Activated B cell treated with CpG ODN at 0.5 μM for 24 hours (primary cell): ENCODE measurements at places on chromosomes 12 and 14. TPM values are rescaled to one million over a fixed set of nuclear protein-coding genes. Genes with fewer than 3 reads are reported as not detected.
A peak's percentile ranks its signal among the peaks of the same experiment; 100 is the strongest.

The OR6C2 gene
- not detected in 2 replicates for total RNA-seq

The OASL gene
- 0.86 and 1.4 TPM in 2 replicates for total RNA-seq

The NACA gene
- total RNA-seq, result 1,104 and 1,342 TPM in 2 replicates

The POTEG gene
- total RNA-seq, result not detected in 2 replicates

The ST8SIA1 gene
- total RNA-seq, result 0.31 TPM in 1 of 2 replicates, not detected in the other

The DAO gene
- not detected in 2 replicates for total RNA-seq

The CLEC9A gene
- total RNA-seq, result not detected in 2 replicates

The NYNRIN gene
- total RNA-seq, result 0.02 and 0.04 TPM in 2 replicates

The PLXNC1 gene
- total RNA-seq, result 27.0 and 30.9 TPM in 2 replicates

The TSPAN19 gene
- total RNA-seq, result not detected in 2 replicates

The KRT6C gene
- not detected in 2 replicates for total RNA-seq

The RNF212B gene
- not detected in 2 replicates for total RNA-seq

The DDN gene
- total RNA-seq, result 0.20 and 0.44 TPM in 2 replicates

The OR11H7 gene
- total RNA-seq, result not detected in 2 replicates

The ATL1 gene
- 0.49 and 1.4 TPM in 2 replicates for total RNA-seq

The XRCC3 gene
- 23.5 and 26.0 TPM in 2 replicates for total RNA-seq

GRCh38 chr14:62491146-62491545 is 554.1 kb downstream of the KCNH5 start:
- no peak for DNase-seq

DNA sequence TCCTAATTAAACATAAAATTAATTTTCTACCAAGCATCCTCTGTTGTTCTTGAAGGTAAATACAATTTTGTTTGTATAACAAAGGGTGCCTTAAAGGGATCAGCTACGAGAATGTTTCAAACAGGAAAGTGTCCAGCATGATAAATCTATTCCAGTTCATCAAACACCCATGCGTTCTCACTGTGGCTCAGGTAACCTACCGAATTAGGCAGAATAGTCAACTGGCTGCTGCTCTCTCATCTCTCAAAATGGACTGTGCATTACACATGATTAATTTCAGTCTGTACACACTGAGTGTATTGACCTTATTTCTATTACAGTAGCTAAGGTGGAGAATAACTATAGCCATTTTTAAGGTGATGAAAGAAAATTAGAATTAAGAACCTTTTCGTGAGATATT is 127.5 kb upstream of the RMST start:
- DNase-seq, result no peak

GRCh38 chr12:71684081-71684480 is 1.8 kb upstream of the TMEM19 start:
- DNase-seq, result no peak

GRCh38 chr14:95055318-95055717 is 102.0 kb downstream of the DICER1 start:
- no peak for DNase-seq

DNA sequence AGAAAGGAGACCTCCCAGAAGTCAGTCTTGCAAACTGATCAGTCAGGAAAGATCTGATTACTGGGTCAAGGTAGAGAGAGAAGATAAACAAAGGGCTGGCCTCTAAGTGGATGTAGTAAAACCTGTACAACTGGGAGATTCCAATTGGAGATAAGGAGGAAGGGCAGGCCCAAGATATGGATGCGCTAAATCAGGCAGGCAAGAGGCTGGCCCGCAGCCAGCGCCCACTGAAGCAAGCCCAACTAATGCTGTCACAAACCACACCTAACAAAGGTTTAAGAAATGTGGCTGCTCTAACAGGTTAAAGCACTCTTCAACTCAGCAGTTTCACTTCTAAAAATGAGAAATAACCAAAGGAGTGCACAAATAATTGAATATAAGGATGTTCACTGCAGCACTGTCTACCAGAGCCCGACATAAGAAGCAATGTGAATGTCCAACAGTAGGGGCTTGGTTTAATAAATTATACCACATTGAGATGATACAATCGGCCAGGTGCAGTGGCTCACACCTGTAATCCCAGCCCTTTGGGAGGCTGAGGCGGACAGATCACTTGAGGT is 4.7 kb downstream of the GLTP start:
- DNase-seq, result no peak

DNA sequence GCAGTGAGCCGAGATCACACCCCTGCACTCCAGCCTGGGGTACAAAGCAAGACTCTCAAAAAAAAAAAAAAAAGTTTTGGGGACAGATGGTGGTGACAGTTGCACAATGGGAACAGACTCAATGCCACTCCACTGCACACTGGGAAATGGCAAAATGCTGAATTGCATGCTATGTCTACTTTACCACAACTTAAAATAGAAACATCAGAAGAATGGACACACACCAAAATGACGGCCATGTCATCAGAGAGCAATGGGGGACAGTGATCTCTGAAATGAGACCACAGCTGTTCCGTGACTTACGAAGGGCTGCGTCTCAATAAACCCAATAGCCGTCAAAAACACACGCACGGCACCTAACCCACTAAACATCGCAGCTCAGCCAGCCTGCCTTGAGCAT is 13.7 kb downstream of the DDX54 start:
- DNase-seq, result no peak

DNA sequence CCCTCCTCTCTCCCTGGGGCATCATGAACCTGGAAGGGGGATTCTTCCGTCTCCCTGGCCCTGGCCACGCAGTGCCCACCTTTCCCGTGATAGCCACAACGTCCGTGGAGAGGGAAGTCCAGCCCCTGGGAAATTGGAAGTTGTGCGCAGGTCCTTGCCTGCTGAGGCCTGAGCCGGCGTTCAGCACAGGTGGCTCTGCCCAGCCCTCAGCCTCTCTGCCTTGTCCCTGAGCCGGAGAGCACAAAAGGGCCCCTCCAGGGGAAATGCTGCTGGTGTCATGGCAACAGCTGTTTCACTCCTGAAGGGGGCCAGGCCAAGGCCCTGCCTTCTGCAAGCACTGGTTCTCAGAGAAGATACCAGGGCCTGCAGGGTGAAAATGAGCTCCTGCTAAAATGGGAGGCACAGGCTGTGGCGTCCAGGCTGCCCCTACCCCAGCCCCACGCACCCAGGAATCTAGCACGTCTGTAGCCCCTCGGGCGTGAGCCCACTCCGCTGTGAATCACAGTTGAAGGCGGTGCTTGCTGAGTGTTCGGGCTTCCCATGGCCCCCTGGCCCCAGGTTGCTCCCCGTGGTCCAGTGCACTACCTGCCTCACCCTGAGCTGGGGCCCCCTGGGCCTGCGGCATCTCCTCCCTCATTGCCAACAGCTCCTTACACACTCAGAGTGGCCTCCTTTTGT is 149.4 kb downstream of the ADGRD1 start:
- peak; percentile 10 for DNase-seq

GRCh38 chr14:104175811-104176210 is 37.4 kb downstream of the KIF26A start:
- no peak for DNase-seq

DNA sequence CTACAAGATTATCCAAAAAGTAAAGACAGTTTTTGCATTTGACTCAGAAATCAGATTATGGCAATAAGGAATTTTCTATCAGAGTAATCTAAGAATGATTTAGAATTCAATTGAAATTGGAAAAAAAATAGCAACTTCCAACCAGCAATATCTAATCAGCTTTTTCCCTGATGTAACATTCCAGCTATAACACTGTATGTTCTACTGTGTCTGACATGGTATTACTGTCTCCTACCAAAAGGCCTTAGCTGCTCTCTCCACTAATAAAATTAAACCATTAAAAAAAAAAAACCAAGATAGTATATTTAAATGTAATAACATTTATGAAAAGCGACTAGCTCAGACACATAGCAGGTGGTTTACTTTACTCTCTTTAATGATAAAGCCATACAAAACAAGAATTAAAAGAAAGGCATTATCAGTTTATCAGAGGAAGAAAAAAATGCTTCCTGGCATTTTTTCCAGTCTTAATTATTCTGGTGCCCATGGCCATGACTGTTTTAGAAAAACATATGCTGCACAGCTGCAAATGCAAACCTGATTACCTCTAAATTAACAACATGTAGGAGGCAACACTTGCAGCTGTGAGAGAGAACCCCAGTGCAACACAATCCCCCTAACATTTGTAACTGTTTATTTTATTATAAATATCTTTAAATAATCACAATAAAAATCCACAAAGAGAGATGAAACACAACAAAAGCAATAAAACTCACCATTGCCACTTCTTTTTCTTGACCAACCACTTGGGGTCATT is 28.8 kb downstream of the PHLDA1 start:
- no peak for DNase-seq

DNA sequence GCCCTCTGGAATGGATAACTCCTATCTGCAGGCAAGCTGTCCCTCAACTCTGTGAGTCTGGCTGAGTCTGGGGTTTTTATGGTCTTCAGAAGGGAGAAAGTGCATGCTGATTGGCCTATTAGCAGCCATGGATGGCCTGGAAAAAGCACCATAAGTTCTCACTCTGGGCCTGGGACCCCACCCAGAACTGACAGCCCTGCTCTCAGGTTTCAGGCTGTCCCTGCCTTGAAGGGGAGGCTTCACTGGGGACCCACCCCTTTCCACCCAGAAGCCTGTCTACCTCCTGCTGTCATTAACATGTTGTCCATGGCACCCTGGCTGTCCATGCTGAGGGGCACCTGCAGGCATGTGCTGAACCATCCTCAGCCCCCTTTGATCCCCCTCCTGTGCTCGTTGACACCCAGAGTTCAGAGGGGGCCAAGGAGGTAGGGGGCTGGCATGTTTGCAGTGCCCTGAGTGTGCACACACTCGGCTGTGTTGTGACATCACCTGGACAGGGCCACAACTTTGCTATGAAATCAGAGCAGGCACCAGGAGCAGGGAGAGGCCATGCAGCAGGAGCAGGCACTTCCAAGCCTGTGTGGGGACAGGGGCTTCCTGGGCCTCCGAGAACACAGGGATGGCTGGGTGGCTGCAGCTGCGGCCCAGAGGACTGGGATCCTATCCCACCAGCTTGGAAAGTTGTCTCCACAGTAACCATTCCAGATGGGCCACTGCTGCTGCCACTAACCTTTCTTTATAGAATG is 84.7 kb downstream of the ACSS3 start:
- DNase-seq, result no peak

DNA sequence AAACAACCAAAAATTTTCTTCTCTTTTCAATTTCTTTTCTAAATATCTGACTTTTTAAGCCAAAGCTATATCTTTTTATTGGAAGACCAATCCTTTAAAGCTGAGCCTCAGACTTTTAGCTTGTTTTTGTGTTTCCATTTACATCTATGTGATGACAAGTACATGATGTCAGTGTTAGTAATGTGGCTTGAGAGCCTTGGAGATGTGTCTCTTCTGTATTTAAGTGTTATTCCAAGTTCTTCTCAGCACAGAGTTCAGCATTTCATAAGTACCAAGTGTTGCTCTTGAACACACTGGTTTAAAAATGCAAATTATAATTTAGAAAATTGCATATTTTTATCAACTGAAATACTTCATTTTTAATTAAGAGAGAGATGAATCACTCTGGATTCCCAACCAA is 948.9 kb upstream of the FLRT2 start:
- DNase-seq, result no peak

DNA sequence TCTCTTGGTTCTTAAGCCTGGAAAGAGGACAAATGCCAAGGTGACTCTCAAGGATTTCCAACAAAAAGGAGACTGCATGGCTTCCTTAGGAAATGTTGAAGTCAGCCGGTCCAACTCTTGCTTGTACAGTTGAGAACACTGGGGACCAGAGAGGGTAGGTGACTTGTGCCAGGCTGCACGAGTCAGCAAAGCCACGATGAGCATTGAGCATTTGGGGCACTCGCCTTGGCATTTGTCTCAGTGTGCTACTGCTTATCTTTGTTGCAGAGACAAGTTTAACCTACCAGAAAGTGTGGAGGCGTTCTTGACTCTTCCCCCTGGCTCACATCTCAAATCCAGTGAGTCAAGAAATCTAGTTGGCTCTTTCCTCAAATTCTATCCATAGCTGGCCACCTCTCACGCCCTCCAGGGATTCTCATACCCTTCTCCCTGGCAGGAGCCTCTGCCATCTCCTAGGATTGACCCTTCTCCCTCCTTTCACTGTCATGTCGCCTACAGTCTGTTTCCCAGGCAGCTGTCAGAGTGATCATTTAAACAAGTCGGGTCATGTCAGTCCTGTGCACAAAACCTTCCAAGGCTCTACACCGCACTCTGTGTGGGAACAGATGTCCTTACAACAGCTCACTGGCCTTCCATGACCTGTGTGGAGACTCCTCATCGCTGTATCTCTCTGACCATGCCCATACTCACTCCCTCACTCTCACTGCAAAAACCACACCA is 17.2 kb upstream of the KRT83 start:
- no peak for DNase-seq

- DNase-seq, result no peak
These were observed 94.2 kb downstream of the GRIP1 start for GRCh38 chr12:66584673-66585072.

GRCh38 chr14:28635387-28635786 is 131.2 kb upstream of the FOXG1 start:
- no peak for DNase-seq

GRCh38 chr12:78683031-78683430 is 181.5 kb upstream of the SYT1 start:
- DNase-seq, result no peak

DNA sequence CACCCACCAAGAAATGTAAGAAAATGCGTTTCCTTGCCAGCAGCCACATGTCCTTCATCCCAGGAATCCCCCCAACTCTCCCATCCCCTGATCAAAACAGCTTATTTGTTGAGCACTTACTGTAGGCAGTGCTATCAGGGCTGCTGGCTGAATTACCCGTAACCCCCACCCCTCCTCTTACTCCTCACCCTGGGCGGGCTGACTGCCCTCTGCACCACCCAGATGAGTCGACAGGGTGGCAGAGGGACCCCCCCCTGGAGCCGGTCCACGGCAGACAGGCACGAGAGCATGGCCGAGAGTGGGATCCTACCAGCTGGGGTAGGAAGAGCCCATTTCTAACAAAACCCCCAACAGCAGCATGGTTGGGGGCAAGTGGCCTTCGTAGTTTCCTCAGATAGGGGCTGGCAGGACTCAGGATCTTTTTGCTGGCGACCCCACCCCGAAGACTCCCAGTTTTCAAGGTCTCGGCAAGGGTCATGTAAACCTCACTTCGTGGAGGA is 1.1 kb upstream of the RHOF start:
- no peak for DNase-seq

GRCh38 chr12:68410018-68410660 is 78.0 kb upstream of the MDM1 start:
- DNase-seq, result no peak

DNA sequence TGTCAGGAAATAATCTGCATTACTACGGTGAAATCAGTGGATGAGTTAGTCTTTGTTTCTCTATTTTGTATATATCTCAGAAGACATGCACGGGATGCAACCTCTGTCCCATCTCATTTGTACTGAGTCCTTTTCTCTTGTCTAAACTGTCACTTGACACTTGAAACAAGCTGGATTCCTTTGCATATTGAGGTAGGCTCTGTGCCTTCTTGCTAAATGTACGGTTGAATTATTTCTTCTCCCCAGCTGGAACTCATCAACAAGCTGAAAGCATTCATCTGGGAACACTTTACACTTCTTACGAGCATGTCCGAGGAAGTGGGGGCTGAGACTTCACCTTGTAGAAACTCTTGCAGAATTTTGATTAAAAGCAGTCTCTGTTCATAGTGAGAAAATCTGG is 119.5 kb downstream of the VEZT start:
- no peak for DNase-seq

DNA sequence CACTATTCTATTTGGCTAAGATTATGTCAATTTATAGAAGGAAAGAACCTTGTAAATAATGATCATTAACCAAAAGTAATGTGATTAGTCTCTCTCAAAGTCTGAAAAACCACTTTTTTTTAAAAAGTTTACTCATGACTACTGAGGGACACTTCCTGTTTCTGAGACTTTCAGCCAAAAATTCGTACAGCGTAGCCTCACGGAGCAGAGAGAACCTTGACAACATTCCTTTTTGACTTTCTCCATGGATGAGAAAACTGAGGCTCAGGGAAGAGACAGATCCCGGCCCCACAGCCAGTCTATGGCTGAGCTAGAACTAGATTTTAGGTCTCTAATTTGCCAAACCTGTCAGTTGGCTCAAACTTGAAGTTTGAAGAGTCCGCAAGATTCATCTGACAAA is 68.2 kb downstream of the DAD1 start:
- DNase-seq, result no peak
